ENCODE measurements at places on chromosomes 6 and 20.

GRCh38 chr20:14925300-14925699 is 587.9 kb upstream of the FLRT3 start:
- peak; percentile 39 for DNase-seq

GRCh38 chr6:44956396-44956795 is 371.7 kb upstream of the RUNX2 start:
- DNase-seq: peak; percentile 47

GRCh38 chr6:113859349-113860180 is 2.4 kb downstream of the MARCKS start:
- peak; percentile 61 for DNase-seq

GRCh38 chr6:149458196-149458595 is 26.6 kb downstream of the ZC3H12D start:
- DNase-seq: no peak

DNA sequence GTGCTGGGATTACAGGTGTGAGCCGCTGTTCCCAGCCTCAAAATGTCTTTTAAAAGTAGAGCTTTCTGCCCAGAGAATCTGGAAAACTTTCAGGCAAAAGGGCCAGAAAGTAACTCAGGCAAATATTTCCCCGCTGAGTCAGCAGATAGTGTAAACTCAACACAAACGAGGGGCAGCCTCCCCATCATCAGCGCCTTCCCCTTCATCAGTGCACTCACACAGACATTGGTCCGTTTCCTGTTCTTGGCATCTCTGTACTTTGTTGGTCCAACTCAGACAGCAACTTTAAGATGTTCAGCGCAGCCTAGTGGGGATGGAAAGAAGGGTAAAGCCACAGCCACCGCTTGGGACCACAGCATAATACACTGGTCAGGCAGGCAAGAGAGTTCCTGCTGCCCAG is 69.5 kb downstream of the CSE1L start:
- DNase-seq: peak; percentile 34

- DNase-seq: peak; percentile 72
Measured at GRCh38 chr6:138691595-138692057, 81.9 kb upstream of the CCDC28A start.

DNA sequence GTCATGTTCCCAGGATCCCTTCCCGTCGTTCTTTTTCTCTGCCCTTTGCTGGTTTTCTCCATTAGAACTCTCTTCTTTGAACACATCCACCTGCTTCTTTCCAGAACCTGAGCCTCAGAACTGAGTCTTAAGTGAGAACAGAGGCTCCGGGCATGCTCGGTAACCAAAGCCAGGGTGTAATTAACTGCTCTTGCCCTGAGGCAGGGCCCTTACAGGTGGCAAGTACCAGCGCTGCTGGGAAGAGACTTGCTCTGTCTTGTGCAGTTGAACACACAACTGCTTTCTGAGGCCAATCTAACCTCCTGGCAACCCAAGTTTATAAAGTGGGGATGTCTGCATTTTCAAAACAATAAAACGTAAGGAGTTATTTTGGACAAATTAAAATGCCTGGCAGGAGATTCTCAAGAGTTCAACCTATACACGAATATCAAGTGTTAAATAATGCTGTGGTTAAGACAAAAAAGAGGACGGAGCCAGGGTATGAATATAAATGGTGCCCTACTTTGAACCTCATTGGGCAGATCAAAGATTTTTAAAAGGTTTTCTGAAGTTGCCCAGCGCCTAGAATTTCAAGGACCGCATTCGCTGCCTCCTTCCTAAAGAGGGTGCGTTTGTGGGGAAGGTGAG is 12.4 kb upstream of the DEK start:
- DNase-seq: no peak

DNA sequence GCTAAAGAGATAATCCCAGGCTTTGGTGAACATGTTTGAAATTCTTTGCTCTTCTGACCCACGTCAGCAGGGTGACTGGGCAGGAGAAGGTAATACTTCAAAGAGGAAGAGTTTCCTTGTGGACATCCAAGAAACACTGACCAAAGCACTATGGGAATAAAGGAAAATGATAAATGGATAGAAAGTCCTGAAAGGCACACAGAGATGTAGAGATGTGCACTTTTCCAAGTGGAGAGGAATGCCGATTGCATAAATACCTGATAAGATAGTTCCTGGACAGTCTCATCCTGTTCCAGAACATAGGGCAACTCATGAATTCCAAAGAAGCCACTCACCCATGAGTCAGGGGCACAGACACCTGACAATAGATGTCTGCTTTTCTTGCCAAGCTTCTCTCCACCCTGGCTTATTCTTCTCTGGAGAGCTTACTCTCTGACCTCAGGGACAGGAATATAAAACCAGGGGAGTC is 191.3 kb upstream of the FOXA2 start:
- DNase-seq: no peak

DNA sequence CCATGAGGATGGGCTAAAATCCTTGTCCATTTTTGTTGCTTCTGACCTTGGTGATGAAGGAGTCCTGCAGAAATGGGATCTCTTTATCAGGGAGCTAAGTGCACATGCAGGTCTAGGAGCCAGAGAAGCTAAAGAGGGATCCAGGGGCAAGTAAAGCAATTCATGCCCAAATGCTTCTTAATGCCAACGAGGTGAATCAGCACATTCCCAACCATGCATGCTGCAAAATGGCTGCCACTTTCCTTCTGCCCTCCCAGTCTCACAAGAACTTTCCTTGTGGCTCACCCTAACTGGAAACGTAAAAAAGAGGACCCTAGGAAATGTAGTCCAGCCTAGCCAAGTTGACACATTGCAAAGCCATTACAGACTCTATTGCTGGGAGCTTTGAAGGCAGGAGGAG is 298.4 kb downstream of the MAFB start:
- DNase-seq: no peak

Data from GM03348 (cell line).